Activated effector memory CD4-positive, alpha-beta T cell treated with anti-CD3 and anti-CD28 coated beads, Interleukin-2, amount 50 U/mL, for 16 hours (primary cell): ENCODE measurements at places on chromosomes 3 and 15.
A peak's percentile ranks its signal among the peaks of the same experiment; 100 is the strongest.

DNA sequence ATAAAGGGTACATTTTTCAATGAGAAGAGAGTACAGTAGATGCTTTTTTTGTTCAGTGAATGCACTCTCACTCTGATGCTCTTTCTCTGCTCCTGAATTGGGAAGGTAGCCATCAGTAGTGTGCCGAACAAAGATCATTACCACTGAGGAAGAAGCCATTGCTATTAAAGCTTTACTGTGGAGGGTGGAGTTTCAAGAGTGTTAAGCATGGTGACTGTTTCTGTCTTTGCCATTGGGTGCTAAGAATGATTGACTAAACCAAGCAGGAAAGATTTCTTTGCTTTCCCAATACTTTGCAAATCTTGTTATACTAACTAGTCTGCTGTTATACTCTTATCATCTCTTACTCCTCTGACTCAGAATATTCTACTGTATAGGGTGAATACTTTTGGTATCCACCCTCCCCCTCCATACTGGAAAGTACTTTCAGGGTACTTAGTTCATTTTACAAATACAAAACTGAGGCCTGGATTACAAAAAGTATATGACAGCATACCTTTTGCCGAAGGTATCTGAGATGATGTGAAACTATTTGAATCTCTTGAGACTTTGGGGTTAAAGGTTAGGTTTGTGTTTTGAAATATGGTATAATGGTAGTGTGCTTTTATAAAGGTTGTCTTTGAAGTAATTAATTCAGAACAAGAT lies 1.7 kb downstream of the RAB11A start:
- no peak for DNase-seq

GRCh38 chr3:131323014-131323413 lies 58.6 kb upstream of the NUDT16 start:
- no peak for DNase-seq

DNA sequence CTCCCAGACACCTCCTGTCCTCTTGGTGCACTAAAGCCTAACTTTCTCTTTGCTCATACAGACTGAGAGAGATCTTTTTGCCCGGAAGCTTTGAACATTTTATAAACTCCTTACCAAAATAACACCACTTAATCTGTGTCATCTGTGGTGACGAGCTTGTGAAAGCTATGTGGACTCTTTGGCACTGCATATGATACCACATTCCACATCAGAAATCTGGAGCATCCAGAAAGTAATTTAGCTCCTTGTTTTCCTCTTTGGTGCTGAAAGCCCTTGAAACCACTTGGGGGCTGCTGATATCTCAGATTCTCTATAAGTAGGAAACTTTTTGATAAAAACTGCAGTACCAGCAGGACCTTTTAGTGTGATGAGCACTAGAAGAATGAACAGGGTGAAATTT lies 128.3 kb downstream of the ALCAM start:
- no peak for DNase-seq

GRCh38 chr3:12427551-12427950 lies 56.7 kb upstream of the TSEN2 start:
- no peak for DNase-seq

GRCh38 chr3:36482256-36482655 lies 102.0 kb downstream of the STAC start:
- no peak for DNase-seq

- no peak for DNase-seq
Measured at GRCh38 chr3:178949896-178950295, 121.7 kb downstream of the ZMAT3 start.

- no peak for DNase-seq
Measured at GRCh38 chr15:80976851-80977250, 12.8 kb downstream of the MESD start.

DNA sequence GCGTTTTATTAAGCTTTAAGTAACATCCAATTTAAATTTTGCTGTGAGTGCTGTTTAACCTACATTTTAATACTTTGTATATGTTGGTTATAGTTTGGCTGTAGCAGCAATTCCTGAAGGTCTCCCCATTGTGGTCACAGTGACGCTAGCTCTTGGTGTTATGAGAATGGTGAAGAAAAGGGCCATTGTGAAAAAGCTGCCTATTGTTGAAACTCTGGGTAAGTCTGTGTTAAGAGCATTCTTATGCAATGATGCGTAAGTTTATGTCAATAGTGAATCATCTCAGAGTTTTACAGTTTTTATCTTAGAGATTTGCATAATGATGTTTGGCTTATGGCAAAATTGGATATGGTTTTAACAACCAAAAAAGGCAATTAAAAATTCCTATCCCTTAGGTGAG lies 62.7 kb downstream of the ASTE1 start:
- DNase-seq = no peak

DNA sequence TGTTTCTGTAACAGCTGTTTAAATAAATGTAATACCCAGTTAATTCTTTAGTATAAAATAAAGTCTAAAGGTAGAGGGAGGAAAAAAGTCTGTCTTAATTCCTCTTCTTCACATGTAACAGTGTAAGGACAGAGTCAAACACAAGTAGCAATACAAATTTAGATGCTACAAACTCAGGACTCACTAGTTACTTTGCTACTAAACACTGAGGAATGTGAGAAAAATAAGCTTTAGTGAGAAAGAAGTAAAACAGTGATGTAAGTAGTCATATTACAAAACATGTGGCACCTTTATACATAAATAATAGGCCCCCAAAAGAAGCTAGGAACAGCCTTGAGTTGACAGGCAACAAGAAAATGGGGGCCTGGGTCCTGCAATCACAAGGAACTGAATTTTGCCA lies 113.0 kb downstream of the TBC1D5 start:
- DNase-seq = no peak

DNA sequence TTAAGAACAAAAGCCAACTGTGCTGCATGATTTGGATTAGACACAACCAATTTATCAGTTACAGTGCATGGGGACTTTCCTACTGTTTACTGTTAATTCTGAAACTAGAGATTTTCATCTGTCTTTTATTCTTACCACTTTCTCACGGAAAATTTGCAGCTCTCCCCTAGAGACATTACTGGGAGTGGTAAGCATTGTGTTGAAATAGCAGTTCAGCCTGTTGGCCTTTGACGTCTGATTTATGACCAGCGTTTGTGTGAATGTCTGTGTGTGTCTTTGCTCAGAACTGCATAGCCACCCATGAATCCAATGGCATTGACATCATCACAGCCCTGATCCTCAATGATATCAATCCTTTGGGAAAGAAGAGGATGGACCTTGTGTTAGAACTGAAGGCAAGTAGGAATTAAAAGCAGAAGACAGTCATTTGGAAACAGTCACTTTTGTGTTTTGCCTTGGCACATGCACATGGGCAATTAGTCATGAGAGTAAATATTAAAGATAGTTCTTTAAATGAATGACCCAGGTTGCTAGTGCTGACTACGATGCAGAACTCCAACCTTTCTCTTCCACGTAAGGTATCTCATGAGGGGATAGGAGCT lies 202.2 kb upstream of the BHLHE40 start:
- DNase-seq = no peak

GRCh38 chr15:64772488-64772887 lies 2.9 kb downstream of the RBPMS2 start:
- no peak for DNase-seq

- no peak for DNase-seq
Measured at GRCh38 chr15:92822216-92823144, 77.6 kb upstream of the CHD2 start.

DNA sequence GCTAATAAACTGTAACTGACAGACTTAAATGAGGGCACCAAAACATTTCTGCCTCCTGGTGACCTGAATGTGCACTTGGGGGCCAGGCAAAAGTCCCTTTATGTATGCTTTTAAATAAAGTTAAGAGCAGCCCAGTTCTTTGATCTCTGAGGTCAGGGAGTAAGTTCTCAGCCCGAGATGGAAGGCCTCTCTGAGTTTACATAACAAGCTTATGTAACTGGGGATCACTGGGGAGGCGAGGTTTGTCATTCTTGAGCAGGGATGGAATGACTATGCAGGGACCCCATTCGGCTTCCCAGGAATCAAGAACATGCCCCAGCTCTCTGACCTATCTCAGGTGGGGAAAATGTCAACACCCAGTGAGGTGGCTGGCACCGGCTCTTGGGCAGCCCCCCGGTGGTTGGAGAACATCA lies 198.7 kb upstream of the BHLHE40 start:
- no peak for DNase-seq

DNA sequence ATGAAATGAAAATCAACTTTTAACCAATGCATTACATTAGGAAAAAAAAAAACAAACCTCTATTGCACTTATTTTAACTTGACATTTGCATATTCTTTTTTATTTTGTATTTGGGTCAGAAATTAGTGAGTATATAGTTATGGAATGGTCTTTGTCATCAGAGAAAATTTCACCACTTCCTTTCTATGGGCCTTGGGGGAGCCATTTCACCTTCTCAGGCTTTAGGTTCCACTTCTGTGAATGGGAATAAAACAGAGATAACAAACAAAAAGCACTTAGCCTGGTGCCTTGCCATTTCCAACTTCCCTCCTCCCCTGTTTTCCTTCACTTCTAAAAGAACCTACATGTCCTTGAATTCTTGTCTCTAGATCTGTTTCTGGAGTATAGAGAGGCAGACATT lies 168.0 kb upstream of the STT3B start:
- DNase-seq = no peak

DNA sequence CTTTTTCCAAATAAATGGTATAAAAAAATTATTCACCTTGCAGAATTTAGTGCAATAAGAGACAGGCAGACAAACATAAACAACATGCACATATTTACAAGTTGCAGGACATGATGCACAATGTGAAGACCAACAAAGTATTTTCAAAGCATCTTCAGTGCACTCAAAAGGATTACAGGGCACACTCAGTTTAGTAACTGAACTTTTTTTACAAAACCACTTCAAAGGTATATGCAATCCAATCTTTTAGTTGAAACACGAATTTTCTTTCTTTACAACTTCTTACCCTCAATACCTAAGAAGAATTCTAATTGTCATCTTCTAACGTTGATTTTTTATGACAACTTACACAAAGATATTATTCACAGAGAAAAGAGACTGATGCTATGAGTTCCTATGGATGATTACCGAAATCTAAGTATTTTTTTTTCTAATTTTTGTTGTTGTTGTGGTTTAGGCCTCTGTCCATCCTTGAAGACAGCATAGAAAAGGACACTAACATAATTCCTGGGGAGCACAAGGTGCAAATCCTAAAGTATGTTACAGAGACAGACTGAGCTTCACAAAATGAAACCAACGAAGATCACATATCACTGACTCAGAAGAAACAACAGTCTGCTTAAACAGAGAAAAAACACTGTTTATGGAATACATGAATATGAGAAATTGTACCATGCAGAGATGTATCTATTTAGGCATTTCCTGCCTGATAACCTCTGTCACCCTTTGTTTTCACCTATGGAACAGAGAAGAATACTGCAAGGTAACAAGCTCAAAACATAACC lies 50.3 kb downstream of the ZMAT3 start:
- DNase-seq = no peak

DNA sequence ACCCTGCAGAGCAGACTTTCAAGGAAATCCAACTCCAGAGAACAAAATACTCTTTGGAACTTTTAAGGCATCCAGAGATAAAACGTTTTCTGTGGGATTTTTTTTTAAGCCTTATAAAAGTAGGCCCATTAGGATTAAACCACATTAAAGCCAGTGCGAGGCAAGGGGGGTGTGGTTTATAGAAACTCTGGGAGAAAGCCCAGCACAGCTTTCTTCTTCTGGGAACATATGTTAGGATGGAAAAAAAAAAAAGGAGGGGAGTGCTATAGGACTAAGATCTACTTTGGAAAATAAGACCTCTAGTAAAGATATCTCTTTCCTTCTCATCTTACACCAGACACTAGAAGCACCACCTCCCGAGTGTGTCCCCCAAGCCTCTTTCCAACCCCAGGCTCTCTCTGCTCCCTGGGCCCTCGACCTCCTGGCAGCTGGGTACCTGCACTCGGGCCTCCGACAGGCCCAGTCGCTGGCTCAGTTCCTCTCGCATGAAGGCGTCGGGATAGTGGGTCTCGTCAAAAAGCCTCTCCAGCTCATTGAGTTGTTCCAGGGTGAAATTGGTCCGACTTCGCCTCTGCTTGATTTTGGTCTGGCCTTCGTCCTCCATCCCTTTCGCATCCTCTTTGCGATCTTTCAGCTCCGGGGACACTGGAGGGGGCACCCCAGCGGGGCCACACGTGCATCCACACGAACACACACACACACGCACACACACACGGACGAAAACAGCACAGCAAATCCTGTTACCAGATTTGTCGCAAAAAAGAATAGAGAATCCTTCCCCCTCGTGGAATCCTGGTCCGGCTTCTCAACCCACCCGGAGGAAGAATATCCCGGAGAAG lies 3.8 kb downstream of the SHOX2 start:
- DNase-seq = no peak

DNA sequence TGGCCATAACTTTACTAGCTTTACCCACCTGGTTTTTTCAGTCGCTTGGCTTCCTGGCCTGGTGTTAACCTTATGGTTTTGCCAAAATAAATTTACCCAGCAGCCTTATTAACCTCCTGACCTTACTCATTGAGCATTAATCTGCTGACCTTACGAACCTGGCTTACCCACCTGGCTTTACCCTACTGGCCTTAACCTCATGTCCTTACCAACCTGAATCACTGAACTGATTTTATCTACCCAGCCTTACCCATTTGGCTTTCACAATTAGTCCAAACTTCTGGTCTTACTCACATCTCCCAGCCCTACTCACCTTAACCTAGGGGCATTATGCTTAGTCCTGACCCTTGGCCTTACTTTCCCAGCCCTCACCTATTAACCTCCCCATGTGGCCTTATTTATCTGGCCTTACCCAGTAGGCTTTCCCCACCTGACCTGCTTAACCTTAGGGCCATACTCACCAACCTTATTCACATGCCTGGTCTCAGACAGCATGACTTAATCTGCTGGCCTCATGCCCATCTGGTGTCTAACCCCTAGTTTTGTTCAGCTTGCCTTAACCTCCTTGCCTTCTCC lies 93.4 kb downstream of the IL12A start:
- no peak for DNase-seq

DNA sequence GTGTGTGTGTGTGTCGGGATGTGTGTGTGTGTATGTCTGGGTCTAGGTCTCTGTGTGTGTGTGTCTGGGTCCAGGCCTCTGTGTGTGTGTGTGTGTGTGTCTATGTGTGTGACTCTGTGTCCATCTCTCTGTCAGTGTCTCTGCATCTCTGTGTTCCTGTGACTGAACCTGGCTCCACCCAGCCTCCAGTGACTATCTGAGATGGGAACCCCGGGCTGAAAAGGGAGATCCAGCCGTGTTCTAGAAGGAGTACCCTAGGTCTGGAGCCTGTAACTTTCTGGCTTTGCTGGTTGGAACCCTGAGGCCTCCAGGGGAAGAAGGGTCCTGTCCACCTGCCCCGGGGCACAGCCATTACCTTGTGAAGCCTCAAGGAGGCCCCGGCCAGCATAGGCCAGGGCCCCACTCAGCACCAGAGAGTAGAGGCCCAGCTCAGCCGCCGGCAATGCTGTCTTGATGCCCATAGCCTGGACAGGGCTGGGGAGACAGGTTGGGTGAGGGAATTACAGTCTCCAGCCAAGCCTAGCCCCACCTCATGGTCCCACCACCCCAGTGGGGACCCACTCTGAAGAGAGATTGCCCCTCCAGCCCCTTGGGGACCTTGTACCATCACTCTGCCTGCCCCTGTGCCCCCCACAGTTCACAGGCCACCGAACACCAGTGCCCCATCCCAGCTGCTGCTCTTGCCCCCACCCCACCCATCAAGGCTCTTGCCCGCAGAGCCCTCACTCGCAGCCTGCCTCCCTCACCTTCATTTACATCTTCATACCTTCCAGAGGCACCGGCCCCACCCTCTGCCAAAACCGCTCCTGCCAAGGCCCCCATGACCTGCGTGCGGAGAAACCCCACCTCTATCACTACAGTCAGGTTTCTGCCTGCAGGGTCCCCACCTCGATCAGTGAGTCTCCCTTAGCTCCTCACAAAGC lies 2.0 kb downstream of the HHATL start:
- DNase-seq = peak; percentile 37
